ENCODE measurements at places on chromosomes 2 and 18.

DNA sequence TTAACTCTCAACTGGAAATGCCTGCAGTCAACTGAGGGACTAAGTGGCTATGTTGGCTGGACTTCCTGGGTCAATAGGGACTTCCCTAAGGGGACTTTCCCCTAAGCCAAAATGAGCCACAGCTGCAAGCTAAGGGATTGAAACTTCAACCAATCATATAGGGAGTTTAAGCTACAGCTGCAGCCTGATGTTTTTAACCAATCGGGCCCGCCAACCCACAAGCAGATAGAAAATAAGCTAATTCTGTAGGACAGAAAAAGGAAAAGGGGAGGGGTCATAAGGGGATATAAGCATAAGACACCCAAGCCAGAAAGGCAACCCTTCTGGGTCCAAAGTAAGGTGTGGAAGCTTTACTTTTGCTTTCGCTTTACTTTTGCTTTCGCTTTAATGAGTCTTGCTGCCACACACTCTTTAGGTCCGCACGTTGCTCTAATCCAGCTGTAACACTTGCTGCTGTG, 927.5 kb downstream of the ERBB4 start:
- DNase-seq: no peak

DNA sequence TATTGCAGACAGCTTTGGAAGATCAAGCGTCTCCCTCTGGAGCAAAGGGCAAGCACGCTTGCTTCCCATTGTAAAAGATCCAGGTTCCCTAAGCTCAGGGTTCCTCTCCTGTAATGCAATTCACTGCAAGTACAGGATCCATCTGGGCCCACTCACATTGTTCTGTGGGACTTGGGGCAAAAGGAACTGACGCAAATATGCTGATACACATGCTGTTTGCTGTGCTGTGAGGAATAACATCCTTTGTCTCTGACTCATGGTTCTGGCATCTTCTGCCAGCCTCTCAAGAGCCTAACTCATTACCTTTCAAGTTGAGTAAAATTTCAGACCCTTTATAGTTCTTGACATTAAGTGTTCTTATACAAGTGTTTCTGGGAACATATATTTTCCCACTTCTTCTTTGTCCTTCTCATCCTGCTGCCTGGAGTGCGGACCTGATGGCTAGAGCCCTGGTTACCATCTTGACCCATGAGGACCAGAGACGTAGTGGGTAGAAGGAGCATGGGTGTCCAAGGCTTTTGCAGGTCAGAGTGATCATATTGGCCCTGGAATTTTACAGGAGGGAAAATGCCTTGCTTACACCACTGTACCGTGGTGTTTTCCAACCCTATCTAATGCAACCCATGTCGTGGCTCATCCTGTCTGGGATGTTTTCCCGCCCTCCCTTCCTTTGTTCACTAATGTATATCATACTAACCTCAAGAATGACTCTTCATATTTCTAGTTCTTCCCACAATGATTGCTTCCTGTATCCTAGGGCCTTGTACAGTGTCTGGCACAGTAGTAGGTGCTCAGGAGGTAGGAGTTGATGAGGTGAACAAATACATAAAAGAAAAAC, 145.7 kb upstream of the GLI2 start:
- DNase-seq: no peak

DNA sequence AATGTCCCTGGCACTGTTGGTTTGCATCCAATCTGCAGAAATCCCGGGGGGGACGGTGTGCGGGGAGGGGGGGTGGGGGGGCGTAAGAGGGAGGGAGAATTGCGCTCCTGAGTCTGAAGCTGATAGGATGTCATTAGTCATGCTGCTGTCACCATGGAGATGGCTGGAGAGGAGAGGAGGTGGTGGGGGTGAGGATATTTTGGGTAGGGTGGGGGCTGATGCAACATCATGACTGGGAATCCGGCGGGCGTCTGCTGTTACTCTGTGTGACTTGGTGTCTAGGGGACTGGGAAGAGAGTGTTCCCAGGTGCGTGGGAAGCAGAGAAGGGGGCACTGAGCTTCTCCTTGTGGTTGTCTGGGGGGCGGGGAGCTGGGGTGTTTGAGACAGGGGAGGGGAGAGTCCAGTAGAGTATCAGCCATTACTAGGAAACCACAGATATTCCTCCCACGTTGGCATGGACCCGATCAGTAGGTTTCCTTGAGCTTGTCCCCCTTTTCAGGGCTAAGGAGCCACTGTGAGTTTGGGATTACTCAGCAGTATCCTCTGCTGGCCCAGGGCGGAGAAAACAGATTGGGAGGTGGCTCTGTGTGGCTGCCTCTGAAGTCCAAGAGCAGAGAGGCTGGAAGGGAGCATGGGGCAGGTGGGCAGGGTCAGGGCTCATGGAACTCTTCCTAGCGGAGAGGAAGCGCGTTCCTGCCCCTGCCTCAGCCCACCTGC, 18.9 kb downstream of the TET3 start:
- DNase-seq: no peak

DNA sequence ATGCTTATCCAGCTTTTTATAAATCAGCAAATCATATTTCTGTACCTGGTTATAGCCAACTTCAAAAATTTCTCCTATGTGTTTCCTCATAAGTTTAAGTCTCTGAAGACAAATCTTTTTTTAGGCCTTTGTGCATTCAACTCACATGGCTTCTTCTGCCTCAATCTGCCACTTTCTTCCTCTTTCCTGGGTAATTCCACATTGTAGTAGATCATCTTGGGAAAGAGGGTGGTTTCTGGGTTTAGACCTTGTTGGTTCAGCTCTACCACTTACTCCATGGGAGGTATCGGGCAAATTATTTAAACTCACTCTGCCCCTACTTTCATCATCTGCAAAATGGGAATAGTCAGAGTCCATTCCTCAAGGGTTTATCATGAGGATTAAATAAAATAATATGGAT, 707.0 kb upstream of the ZEB2 start:
- no peak for DNase-seq

GRCh38 chr18:24678626-24679025, 218.2 kb downstream of the HRH4 start:
- DNase-seq: no peak

GRCh38 chr2:112174383-112174782, 36.2 kb downstream of the FBLN7 start:
- no peak for DNase-seq

Data from stimulated activated CD4-positive, alpha-beta T cell treated with anti-CD3 and anti-CD28 coated beads, Interleukin-1b, Interleukin-23, amount 100 ng/mL, for 1 hour (primary cell).